IPS-NIHi11 (cell line): ENCODE measurements at places on chromosomes 16 and 17.

GRCh38 chr16:12132290-12132689 is 155.8 kb downstream of the SNX29 start:
- DNase-seq = no peak

DNA sequence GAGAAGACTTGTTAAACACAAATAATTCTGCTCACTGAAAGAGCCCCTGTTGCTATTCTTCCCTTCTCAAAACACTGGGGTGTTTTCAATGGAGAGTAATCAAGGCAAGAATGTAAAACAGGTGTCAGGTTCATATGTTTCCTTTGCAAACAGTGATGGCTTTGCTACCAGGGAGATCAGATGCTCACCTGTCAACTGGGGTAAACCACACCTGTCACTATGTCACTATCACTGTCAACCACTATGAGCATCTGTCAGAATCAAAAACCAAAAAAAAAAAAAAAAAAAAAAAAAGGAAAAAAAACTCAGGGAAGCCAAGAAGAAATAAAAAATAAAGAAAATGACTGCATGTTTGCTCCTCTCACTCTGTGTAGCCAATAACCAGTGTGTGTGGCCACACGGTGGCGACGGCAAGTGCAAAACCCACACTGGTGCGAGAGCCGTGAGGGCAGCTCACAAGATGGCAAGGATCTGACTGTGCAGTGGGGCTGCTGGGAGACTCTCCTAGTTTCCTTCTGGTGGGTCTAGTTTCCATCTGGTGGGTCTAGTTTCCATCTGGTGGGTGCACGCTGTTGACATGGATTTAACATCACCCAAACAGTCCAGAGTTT is 22.7 kb downstream of the USP22 start:
- DNase-seq = peak; percentile 53

DNA sequence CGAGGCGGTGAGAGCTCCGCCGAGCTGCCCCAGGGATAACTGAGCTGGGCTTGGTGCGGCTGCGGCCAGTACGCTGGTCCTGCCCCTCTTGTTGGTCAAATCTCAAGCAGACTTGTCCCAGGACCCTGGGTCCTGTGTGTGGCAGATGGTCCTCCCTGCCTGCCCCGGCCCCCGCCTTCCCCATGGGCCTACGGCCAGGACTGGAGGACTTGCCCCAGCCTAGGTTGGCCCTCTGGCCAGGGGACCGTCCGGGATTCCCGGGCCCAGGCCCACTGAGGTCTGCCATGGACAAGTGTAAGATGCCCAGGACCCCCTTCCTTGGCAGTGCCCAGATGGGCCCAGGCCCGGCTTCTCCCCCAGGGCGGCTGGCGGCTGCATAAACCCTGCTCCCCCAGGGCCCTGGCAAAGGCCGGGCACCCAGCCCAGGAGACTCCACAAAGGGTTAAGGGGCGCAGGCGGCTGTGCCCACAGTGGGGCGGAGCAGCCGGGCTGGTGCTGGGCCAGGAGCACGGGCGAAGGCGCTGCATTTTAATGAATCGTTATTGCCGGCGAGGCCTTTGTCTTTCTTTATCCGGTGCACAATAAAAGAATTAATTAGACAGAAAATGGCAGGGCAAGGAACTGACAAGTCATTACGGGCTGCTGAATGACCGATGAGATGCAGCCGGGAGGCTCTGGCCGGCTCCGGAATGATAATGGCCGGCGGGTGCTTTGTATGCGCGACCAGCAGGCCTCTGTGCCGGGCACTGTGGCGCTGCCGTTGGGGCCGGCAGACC is 9.1 kb downstream of the SOX8 start:
- no peak for DNase-seq

DNA sequence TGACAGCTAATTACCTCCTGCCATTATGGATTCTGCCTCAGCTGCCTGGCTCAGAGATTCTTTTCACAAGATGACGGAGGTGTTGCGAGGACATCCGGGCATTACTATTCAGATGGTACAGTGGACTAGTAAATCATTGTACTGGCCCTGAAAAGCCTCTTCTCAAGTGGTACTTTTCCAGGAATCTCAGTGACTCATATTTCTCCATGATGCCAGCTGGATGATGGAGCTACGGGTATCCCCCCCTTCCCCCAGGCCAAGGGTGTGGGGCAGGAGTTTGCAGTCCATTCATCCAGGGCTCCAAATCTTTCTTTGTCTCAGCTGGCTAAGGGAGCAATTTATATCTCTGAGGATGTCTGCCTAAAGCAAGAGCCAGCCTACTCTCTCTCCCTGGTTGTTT is 107.7 kb upstream of the GPR139 start:
- DNase-seq = no peak

DNA sequence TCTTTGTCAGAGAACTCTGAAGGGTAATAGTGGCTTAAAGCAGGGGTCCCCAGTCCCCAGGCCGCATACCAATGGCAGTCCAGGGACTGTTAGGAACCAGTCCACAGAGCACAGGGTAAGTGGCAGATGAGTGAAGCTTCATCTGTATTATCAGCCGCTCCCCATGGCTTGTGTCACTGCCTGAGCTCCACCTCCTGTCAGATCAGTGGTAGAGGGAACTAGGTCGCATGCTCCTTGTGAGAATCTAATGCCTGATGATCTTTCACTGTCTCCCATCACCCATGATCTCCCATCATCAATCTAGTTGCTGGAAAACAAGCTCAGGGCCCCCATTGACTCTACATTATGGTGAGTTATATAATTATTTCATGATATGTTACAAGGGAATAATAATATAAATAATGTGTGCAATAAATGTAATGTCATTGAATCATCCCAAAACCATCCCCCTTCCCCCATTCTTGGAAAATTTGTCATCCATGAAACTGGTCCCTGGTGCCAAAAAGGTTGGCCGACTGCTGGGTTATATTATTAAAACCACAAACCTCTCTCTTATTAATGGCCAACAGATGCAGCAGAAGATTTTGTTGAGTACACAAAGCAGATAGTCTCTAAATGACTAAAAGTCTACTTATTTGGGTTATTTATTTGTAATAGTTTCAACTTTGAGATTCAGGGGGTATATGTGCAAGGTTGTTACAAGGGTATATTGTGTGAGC is 782.7 kb downstream of the CDH11 start:
- DNase-seq = no peak

DNA sequence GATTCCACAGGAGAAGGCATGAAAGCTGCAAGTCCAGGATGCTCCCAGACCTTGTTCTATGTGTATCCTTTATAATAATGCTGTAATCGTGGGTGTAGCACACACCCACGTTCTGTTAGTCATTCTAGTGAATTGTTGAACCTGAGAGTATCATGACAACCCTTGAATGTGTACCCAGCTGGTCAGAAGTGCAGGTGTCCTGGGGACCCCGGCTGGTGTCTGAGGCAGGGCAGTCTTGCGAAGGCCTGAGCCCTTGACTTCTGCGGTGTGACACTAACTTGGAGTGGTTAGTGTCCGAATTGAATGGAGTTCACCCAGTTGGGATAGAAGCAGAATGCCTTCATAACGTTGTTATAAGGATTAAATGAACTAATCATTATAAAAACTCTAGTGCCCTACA is 218.0 kb upstream of the TNRC6C start:
- no peak for DNase-seq

GRCh38 chr17:66171172-66171571 is 20.8 kb downstream of the CEP112 start:
- DNase-seq = no peak

- DNase-seq = no peak
These were observed 104.8 kb downstream of the MGAT5B start for GRCh38 chr17:76973040-76973439.

DNA sequence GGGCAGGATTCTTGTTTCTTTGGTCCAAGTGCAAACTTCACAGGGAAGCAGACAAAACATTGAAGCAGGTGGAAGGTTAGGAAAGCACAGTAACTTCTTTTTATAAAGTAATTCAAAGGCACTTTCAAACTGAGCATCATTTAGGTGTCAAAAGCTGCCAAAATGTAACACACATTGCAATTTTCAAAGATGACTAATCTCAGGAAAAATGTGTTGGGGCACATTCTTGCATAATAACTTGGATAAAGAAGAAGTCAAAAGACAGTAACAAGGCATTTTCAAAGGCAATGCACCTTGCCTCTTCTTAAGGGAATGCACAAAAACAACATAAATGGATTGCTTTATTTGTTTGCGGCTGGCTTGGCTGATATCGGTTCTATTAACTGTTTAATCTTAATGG is 3.6 kb downstream of the KCNJ2 start:
- DNase-seq = no peak
